ENCODE measurements at places on chromosomes 4 and X. TPM values are rescaled to one million over a fixed set of nuclear protein-coding genes. Genes with fewer than 3 reads are reported as not detected.

DNA sequence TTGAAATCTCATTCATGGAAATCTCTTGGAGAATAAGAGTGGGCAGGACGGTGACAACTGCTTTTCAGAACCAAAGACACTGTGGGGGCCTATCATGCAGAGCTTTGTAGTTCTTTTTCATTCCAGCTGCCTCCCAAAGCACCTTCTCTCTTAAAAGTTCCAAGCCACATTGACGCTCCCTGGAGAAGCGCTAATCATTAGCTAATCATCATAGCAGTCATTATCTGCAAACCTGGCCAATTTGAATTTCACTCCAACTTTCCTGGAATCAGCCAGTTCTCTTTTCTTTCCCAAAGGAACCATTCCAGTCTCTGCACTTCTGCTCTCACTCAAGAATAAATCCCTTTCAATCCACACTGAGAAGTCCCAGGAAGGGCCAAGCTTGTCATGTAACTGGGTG, 1144.1 kb upstream of the IGFBP7 start:
- DNase-seq, result no peak

IGBP1 gene
- total RNA-seq, result 33.4 TPM

GRCh38 chr4:182521011-182521410, 277.8 kb downstream of the TENM3 start:
- DNase-seq, result no peak

GRCh38 chr4:6509587-6509986, 37.2 kb upstream of the PPP2R2C start:
- DNase-seq, result no peak

GAGE12E gene
- not detected for total RNA-seq

NDST4 gene
- total RNA-seq, result not detected

MMRN1 gene
- not detected for total RNA-seq

DDX53 gene
- total RNA-seq, result not detected

GRCh38 chrX:13419276-13419675, 99.4 kb upstream of the ATXN3L start:
- no peak for DNase-seq

ZAR1 gene
- total RNA-seq, result 1.6 TPM

CRMP1 gene
- 143 TPM for total RNA-seq

DNA sequence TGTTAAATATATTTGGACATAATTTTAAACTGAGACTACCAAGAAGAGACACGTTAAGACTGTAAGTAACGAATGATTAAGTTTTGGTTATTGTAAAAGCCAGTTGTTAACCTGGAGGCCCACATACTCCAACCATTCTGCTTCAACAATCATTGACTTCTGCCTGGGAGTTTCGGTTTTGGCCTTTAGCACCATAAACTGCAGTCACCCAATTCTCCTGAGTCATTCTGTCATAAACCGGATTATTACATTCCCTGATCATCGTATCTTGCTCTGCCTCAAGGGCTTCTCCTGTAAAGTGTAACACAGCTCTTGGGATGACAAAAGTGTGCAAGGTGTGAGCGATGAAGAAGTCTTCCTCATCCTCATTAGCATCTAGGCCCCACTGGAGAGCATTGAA, 46.9 kb upstream of the PABPC1L2A start:
- DNase-seq, result no peak

- no peak for DNase-seq
Observed at GRCh38 chr4:184370711-184371389, 103.5 kb downstream of the IRF2 start.

GRIA3 gene
- 0.93 TPM for total RNA-seq

- no peak for DNase-seq
Observed at GRCh38 chr4:140059159-140059558, 94.8 kb downstream of the MAML3 start.

- no peak for DNase-seq
Observed at GRCh38 chr4:16685536-16685935, 212.9 kb downstream of the LDB2 start.

DNA sequence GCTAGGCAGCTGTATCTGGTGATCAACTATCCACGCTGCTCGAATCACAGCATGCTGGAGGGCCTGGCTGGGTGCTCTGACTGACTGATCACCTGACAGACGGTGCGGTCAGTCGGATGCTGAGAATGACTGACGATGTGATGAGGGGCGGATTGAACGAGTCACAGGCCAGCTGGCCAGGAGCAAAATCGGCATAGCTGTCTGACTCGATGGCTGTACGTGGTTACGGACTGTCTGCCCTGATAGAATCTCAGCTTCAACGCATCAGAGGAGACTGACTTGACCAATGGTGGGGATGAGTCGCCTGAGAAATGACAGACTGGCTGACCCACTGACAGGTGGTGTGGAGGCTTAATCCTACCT, 1.0 kb upstream of the SUV39H1 start:
- no peak for DNase-seq

DNA sequence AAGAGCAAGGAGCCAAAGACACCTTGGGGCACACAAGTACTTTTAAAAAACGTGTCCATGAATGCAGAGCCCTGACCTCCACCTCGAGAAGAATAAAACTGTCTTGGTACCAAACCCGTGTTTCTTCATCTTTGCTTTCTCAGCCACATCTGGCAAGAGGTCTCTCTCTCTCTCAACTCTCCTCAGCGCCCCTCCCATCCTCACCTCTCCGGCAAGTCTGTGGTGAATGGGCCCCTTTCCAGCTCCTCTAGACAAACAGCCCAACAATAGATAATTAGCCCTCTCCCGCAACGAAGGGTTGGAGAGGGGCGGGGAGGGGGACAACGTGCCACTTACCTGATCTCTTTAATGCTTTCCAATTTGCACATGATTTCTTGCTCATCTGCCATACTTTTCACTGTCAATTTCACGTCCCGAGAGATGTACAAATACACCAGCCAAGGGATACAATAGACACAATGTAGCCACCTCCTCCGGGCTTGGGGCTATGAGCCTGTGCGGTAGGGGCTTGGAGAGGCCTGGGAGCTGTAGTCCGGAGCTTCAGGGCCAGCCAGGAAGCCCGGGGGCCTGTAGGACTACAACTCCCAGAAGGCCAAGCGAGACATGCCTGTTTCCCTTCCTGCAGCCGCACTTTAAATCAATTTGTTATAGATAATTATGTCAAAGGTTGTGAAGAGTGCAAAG, at the start of gene ZC4H2:
ZC4H2 (minus strand) TSS at position 462 of the 684 bp plus-strand sequence; CDS start at position 389, 73 bp downstream.
- DNase-seq, result peak; percentile 86

- no peak for DNase-seq
Observed at GRCh38 chr4:182653596-182653995, 263.6 kb downstream of the DCTD start.

DNA sequence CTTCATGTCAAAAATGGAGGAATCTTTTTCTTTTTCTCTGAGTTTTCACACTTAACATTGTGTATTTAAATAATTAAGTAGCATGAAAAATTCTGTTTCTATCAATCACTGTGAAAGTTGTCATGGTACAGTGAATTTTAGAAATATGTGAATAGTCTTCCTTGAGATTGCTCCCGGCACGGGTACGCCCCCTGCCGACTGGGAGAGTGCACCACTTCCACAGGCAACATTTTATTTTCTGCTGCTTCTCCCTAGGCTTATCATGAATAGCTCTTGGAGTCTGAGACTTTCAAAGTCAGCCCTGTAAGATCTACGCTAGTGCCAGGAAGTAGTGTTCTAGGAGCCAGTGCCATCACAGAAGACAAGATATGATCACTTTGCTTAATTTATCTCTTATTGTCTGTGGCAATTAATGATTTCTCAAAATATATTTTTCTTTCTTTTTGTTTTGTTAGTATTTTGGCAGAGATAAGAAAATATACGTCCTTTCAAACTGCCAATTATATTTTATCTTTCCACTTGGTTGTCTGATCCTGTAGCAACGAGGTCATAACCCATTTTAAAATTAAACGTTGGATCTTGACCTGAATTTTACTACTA, 763.8 kb upstream of the AADAT start:
- peak; percentile 80 for DNase-seq

DNA sequence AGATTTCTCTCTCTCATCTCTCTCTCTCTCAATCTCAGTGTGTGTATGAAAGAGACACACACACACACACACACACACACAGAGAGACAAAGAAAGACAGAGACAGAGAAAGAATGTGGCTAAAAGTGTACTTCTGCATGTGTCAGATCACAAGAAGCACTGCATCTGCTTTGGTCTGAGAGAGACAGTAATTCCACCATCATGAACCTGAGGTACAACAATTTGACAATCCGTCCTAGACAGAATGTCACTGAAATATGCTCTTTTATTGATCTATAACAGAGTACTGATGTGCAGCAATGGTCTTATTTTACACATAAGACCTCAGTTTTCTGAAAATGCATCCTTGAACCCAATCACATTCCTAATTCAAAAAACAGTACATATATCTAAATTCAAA, 576.2 kb upstream of the SMIM31 start:
- DNase-seq, result no peak

- DNase-seq, result peak; percentile 38
Observed at GRCh38 chr4:143391261-143391660, 54.6 kb downstream of the GAB1 start.

RIPPLY1 gene
- not detected for total RNA-seq

KIAA1210 gene
- not detected for total RNA-seq

DNA sequence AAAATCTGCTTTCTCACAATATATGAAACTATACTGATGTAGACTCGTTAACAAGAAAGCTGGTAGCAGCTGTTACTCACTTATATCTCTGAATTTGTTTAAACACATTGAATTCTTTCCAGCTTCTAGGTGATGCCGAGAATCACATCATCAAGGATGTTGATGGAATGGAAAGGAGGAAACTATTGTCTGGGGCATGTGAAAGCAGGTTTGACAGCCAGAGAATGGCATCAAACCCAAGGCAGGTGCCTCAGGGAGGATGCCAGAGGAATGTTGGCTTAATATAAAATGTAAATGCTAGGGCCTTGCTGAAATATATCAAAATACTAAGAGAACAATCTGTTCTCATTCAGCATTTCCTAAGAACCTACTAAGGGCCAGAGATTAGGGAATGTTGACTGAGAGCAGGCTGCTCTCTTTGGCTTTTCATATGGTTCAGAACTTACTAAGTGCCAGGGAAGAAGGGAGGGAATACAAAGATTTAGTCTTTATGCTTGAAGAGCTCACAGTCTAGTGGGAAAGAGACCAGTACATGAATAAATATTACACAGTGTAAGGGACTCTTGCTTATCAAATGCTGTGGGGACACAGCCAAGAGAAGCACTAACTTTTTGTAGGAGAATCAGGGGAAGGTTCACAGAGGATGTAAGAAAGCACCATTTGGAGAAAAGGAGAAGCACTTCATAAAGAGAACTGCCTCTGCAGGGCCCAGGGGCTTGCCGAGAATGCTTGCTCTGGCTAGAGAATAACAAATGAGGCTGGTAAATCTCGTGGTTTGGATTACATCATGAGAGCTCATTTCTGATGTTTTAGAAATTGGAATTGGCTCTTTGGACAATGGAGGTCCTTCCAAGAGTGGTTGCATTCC, 14.7 kb downstream of the SLIT2 start:
- no peak for DNase-seq

DNA sequence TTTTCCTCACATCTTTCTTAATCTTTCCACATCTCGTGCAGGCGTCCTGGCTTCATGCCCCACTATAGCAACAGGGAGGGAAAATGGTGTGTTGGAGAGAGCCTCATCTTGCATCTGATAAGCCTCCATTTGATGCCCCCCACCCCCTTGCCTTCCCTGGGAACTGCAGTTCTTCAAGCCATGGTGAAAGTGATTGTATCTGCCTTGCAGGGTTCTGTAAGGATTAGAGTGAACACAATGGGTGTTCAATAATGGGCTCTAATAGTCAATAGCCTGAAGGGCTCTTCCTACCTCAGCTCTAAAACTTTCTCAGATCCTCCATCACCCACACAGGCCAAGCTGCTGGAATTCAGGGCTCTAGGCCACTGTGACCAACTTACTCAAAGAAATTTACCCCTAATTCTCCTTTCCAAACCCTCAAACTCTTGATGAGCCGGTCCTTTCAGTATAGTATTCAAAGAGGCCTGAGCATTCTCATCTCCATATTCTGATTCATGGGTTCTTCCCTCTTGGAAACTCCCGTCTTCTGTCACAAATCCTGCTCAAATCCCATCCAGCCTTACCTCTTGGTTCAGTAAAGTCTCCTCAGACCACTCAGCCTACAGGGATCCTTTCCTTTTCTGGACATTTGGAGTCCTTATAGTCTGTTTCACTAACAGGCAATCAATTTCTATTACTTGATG, 128.3 kb upstream of the TRIM2 start:
- no peak for DNase-seq

DNA sequence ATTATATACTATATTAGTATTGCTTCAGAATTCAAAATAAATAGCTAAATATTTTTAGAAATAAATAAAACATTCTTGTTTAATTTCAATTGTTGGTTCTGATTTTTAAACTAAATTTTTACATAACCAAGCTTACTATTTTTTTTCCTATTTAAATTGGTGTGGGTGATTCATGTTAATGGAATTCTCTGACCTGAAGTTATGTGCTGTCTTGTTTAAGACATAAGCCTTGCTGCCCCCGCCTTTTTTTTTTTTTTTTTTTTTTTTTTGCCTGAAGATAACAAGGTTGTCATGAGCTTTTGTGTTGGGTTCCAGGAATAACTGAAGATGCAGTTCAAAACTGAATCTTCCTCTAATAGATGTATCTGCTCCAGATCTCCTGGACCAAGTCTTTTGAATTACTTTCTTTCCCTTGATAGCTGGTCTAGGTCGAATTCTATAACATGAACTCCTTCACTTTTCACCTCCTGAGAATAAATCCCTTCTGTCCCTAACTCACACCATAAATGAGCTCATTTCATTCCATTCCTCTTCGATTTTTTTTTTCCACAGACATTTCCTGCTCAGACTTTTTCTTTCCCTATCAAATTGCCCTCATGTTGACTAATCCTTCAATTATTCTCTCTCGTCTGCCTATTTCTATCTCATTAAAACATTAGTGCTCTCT, 261.5 kb upstream of the FTHL17 start:
- no peak for DNase-seq

- peak; percentile 13 for DNase-seq
Observed at GRCh38 chrX:32155044-32155638, 1056.2 kb downstream of the DMD start.

DNA sequence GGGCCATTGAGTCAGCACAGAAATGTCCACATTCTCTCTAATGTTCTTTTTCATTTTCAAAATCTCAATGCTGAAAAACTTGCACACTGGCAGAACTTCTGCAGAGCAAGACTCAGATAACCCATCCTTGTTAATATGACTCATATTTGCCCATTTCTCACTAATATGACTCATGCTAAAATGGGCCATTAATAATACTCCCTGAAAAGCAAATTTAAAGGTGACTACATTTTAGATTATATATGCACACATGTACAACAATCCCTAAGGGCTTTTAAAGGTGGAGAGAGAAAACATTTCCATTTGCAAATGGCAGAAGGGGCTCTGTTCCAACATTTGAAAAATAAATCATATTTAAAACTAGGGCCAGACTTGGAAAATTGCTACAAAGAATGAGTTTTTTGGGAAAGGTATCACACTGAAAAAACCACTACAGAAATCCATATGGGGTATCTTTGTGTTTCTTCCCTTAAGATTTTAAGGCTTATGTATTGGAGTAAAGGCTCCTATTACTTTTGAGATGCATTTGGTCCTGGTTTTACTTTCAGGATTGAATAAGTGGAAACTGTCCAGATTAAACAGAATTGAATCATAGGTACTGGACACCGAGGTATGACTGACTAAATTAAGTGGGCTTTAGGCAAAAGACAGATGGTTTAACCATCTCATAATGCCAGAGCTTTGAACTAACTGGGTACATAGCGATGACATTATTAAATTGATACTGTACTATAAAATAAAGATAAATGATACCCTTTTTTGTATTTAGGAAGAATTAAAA, 30.0 kb downstream of the TLR2 start:
- no peak for DNase-seq

ANOS1 gene
- 68.5 TPM for total RNA-seq

Measured in GM23338 (cell line).